Activated CD4-positive, alpha-beta T cell treated with anti-CD3 and anti-CD28 coated beads for 4 hours (primary cell): ENCODE measurements at places on chromosomes 4 and X.

DNA sequence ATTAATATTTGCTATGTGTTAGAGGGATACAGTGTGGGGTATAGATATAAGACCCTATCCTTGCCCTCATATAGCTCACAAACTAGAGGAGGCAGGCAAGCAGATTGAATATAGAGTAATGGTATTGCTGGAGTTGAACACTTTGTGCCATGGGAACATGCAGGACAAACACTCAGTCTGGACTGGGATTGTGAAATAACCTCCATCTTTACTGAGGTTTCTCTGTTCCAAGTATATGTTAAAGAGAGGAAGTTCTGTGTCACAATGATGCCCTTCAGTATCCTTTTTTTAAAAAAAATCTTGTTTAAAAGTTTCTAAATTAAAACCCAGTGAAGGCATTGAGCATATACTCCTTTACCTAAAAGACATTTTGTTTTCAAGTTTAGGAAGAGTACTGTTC is 8.7 kb downstream of the FABP2 start:
- DNase-seq, result no peak

DNA sequence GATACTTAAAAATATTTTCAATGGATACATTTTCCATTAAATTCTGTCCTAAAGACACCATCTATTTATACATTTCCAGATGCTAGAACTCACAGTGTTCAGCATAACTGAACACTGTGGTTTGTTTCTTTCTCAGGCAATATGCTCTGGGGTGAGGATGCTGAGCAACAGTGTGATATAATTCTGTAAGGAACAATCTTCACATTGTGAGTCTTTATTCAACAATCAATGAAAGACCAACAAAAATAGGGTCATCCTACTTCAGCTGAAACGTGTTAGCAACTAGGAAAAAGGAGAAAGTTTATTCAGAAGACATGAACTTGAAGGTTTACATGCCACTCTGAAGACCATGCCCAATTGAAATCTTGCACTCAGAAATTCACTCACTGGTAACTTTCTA is 284.8 kb downstream of the UNC5C start:
- no peak for DNase-seq

DNA sequence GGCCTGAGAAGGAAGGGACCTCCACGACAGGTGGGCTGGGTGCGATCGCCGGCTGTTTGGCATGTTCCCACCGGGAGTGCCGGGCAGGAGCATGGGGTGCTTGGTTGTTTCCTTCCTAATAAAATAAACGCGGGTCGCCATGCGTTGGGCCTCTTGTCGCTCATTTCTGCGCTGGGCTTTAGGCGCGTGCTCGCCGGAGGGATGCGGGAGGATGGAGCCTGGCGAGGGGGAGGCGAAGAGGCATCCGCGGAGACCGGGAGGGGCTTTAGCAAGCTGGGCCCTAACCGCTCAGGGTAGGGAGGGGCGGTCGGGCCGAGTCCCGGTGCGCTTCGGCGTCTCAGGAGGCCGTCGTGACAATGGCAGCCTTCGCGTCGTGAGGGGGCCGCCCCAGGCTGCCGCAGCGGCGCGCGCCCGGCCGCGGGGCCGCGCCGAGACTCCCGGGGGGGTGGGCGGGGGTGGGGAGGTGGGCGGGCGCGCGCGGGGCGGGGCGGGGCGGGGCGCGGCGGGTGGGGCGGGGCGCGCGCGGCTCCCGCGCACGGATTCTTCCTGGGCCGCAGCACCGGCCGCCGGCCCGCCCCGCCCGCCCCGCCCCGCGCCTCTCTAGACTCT is 476 bp upstream of the GDI1 start:
- peak; percentile 30 for DNase-seq

DNA sequence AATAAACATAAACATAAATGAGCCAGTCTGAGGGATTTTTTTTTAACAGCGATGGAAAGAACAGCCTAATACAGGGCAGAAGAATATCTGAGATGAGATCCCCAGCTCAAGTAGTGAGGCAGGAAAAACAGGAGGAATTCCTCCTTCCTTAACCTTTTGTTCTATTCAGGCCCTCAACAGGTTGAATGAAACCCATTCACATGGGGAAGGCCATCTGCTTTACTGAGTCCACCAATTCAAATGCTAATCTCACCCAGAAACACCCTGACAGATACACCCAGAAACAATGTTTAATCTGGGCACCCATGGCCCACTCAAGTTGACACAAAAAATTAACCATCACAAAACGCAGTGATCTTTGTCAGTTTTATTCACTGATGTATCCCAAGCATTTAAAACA is 45.5 kb downstream of the SMIM31 start:
- no peak for DNase-seq

DNA sequence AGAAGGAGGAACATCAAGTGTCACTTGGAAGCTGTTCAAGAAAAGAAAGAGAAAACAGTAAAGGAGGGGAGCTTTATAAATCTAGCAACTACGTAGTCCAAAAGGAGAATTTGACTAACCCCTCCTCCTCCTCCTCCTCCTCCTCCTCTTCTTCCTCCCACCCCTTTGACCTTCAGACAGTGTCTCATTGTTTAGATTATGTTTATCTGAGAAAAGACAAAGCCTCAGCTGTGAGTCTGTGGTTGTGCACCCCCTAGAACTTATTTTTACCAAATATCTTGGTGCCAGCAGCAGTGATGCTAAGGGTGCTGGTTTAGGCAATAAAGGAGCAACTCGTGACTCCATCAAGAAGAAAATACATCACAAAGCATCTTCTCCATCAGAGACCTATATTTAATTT is 68.9 kb upstream of the BMP2K start:
- DNase-seq, result no peak

DNA sequence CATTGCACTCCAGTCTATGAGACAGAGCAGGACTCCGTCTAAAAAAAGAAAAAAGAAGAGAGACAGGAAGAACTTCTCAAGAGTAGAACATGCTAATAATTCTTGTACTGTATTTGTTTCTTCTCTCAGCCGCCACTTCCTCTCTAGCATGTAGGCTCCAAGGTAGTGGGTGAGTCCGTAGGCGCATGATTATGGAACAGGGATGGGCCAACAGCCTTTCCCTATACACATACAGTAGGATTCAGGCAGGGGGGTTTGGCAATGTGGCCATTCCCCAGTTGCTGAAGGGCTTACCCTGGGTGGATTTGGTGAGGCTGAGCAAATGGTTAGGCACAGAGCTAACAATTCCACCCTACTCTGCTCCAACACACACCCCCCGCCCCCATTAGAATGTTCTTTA is 35.0 kb upstream of the APLN start:
- DNase-seq, result no peak

GRCh38 chr4:47410271-47410670 is 53.2 kb downstream of the COMMD8 start:
- no peak for DNase-seq

DNA sequence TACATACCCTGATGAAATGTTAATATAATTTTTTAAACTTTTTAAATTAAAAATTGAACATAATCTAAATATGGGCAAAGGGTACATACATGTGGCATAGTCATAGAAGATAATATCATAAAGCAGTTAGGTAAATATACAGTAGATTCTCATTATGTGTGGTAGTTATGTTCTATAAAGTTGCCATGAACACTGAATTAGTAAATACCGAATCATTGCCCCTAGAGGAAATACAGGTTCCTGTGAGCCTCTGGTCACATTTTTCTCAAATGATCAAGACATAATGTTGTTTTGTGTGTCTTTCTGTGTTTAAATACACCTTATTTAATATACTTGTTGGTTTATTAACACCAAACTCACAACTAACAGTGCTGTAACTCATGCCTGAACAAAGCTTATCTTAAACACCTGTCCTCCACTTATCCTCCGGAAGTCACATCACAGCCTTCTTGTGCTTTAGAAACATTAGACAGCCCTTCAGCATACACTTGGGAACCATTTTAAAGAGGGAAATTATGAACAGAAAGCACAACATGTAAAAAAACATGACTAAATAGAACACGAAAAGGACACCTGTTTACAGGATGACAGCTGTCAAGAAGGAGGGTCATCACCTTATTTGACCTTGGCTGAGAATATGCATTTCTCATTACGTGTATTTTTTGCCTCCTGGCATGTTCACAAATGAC is 169.4 kb upstream of the NAP1L5 start:
- no peak for DNase-seq

DNA sequence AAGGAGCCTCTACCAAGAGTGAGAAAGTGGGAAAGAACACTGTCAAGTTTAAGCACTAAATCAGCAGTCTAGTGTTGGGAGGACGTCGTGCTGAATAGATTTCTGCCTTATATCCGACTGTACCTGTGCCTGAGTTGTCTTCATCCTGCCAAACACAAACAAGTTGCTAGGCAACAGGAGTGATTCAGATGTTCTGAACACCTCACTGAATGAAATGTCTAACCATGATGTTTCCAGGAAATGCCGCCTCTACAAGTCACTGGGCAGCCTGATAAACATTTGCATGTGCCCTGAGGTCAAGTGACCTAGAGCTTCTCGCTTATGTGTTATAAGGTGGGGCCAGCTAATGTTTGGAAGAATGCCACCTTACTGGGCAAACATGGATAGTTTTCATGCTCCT is 37.9 kb downstream of the SGMS2 start:
- no peak for DNase-seq

GRCh38 chr4:169270810-169271691 is at the start of gene SH3RF1:
TSS of gene SH3RF1 (minus strand) at chr4:169270956. CDS start at chr4:169269212, 1,744 bp downstream.
- no peak for DNase-seq

DNA sequence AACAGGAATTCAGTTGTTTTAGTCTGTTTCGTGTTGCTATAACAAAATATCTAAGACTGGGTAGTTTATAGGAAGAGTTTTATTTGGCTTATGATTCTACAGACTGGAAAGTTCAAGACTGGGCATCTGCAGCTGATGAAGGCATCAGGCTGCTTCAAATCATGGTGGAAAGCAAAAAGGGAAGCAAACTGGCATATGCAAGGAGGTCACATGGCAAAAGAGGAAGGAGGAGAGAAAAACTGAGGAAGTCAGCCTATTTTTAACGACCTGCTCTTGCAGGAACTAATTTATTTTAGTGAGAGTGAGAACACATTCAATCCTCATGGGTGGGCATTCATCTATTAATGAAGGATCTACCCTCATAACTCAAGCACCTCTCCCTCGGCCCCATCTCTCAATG is 363.1 kb upstream of the HS3ST1 start:
- no peak for DNase-seq

DNA sequence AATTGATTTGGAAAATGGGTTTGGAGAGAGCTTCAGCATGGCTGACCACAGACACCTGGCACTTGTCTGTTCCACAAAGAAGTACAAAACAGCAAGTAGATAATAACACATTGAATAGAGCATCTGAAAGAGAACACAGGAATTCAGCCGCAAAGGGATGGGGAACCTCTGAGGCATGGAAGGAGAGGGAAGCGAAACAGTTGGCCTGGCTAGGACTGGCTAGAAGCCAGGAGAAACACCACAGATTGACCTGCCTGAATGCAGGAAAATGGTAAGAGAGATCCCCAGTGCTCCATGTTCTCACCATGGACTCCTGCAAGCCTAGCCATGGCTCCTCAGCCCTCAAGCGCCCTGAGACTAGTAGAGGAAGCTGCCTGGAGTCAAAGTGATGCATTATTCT is 169.7 kb upstream of the SH3RF1 start:
- DNase-seq, result no peak

DNA sequence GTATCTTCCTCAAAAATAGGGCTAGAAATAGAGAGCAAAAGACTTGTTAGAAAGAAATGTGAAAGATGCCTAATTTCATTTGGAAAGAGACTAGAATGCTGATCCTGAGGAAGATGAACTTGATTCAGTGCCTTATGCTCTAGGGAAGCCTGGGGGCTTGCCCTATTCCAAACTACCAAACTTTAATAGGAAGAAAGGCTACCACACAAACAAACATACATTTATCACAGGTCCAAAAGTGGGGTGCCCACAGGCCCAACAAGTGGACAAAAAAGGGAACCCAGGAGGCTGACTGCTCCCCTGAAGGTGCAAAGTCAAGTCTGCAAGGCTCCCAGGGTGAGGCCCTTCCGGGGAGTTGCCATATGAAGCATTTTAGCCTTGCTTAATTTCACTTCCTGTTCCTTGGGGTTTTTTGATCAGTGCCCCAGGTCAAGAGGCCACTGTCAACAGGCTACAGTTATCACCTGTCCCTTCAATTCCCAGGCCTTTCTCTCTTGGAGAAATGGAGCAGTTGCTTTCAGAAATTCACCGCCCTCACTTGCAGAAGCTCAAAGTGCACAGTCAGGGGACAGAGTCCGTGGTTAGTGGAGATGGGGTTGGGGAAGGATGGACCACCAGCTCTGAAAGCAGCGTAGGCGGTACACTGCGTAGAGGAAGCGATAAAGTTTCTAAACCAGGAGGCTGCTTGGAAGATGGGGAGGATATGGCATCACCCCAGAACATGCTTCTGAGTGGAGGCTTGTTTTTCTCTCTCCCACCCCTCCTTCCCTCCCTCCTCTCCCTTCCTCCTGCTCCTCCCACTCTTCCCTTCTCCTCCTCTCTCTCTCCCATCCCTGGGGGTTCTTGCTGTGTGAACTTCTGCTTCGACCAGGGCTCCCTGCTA is 36.4 kb downstream of the TMEM154 start:
- no peak for DNase-seq

- no peak for DNase-seq
Observed at GRCh38 chr4:145626623-145626982, 7.4 kb downstream of the MMAA start.

GRCh38 chrX:13341491-13342101 is 21.7 kb upstream of the ATXN3L start:
- no peak for DNase-seq

- no peak for DNase-seq
Observed at GRCh38 chr4:139223682-139224317, 46.8 kb upstream of the ELF2 start.

DNA sequence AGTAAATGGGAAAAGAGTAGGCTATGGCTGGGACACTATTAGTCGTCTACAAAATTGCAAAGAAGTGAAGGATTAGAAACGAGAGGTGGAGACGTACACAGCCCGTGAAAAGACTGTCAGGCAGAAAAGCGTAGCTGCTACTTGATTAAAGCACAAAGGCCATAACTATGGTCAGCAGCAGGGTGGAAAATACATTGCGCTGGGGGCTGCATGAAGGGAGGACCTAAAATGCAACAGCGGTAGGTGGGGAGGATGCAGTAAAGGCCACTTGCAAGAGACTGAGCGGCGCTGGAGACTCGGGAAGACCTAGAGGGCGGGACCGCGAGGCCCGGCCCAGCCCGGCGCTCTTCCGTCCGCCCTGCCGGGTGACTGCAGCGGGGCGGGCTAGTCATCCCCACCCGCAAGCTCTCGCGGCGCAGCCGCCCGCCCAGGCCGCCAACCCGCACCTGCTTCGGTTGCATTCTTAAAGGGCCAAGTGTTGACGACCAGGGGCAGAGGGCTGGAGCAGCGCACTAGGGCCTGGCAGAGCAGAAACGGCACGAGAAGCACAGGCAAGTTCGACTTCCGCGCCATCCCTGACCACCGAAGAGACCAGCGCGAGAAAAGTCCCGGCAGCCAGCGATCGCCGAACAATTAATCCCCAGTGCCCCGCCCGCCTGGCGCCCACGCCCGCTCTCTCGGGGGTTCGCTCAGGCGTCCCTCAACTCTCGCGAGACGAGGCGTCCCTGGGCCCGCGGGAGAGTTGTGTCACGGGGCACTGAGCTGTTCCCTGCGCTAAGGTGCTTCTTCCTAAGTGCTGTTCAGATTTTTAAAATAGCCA is at the start of gene AGA:
AGA (minus strand) TSS at position 635 of the 820 bp plus-strand sequence; CDS start at position 573, 62 bp downstream.
- peak; percentile 96 for DNase-seq

GRCh38 chr4:89836031-89836745 is 773 bp downstream of the SNCA start:
- DNase-seq, result no peak

- DNase-seq, result no peak
Observed at GRCh38 chr4:166134285-166134684, 261.2 kb downstream of the TLL1 start.
